Omental fat pad (tissue), 4 donors: ENCODE measurements at places on chromosomes 6 and 20.

DNA sequence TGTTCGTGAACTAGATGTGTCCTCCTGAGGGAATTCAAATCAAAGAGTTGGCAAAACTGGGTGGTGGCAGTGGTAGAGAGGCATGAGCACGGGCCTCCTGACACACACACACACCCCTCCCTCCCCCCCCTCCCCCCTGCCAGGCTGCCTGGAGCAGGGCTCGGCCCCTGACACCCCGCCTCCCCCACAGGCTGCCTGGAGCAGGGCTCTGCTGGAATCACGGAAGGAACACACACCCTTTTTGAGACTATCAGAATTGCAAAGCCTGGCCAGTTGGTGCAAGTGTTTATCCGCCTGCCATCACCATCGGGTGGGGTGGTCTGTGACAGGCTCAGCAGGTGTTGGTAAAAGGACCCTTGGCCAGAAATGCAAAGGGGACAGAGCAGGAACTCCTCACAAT is 59.0 kb downstream of the FAM120B start:
- DNase-seq: no peak

- no peak for DNase-seq
Measured at GRCh38 chr6:139640921-139641320, 266.5 kb upstream of the CITED2 start.

- no peak for DNase-seq
Measured at GRCh38 chr6:52533491-52533890, 43.4 kb downstream of the TRAM2 start.

- DNase-seq: no peak
Measured at GRCh38 chr20:48843057-48843806, 15.4 kb upstream of the PREX1 start.

- no peak for DNase-seq
Measured at GRCh38 chr6:100892693-100893092, 11.6 kb upstream of the ASCC3 start.

DNA sequence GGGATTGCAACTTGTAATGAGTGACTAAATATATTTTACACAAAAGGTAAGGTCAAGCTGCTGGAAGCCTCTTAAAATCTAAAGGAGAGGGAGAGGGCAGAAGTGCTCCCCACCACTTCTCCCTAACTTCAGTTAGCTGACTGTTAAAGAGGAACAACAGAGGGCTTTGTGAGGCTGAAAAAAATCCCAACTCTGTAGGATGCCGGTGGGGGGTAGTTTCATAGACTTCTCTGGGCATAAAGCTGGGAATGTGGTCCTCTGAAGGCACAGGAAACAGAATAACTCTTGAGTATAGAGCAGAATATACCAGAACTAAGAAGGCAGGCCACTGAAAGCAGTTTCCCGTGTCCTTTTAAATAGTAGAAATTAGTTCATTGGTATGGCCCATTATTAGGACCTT is 71.6 kb downstream of the KIF6 start:
- DNase-seq: no peak

GRCh38 chr6:170375661-170376060 is 69.1 kb downstream of the FAM120B start:
- no peak for DNase-seq

DNA sequence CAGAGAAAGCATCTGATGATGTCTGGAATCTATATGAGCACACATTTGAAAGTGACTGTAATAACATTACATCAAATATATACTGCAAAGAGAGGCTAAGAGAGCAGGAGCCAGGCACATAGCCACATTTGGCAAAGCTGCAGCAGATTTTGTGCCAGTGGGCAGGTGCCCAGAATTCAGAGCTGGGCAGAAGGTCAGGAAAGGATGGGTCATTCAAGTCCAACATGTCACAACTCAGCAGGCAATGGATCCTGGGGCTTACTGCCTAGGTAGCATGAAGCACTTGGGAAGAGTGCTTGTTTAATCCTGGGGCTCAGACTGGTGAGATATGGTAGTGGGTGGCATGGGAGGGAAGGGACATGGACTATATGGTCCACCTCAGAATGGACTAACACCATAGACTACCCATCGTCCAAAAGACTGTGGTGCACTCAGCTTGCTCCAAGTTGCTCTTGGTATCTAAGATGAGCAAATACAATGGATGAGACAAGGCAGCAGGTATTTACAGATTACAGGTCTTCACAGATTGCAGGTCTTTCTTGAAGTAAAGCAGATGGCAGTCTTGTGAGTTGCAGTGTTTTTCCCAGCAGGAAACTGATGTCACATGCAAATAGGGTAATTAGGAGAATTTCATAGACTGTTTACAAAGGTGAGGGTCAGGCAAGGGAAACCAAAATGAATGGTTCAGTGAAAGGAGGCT is 31.2 kb upstream of the SHLD1 start:
- DNase-seq: no peak
